ENCODE measurements at places on chromosomes 6 and 20. TPM values are rescaled to one million over a fixed set of nuclear protein-coding genes. Genes with fewer than 3 reads are reported as not detected.

Gene CEP57L1
- 25.5 TPM for total RNA-seq

Gene FAM209B
- 1.7 TPM for total RNA-seq

Gene RAB44
- not detected for total RNA-seq

Gene SLC22A16
- total RNA-seq = not detected

Gene CCN2
- not detected for total RNA-seq

Gene FAM50B
- 10.6 TPM for total RNA-seq

Gene FGD2
- 15.6 TPM for total RNA-seq

Gene GSTA2
- total RNA-seq = not detected

Gene SAMD5
- total RNA-seq = 0.30 TPM

Gene PSMB8
- 464 TPM for total RNA-seq

Gene TNXB
- total RNA-seq = 3.1 TPM

Gene PCK1
- not detected for total RNA-seq

Gene OPRL1
- 0.99 TPM for total RNA-seq

Gene SCRT2
- total RNA-seq = not detected

Gene SPATA25
- 0.55 TPM for total RNA-seq

Gene CCN6
- not detected for total RNA-seq

Gene KCNB1
- total RNA-seq = not detected

Gene PRKN
- not detected for total RNA-seq

Gene PAK5
- total RNA-seq = not detected

Gene SLC13A3
- total RNA-seq = 0.19 TPM

Gene DUSP15
- total RNA-seq = not detected

Gene KHDC1L
- 0.67 TPM for total RNA-seq

Gene PHF3
- total RNA-seq = 48.2 TPM

Gene KIF13A
- total RNA-seq = not detected

Gene FAM162B
- total RNA-seq = not detected

Gene AIG1
- total RNA-seq = 9.2 TPM

Gene PET117
- 11.4 TPM for total RNA-seq

Gene OPN5
- total RNA-seq = not detected

Gene GRM1
- total RNA-seq = not detected

Gene TXLNB
- total RNA-seq = 0.23 TPM

Gene EPHA7
- total RNA-seq = not detected

Gene CST4
- total RNA-seq = not detected

All from activated CD8-positive, alpha-beta memory T cell treated with anti-CD3 and anti-CD28 coated beads, Interleukin-2, amount 10 ng/mL, durations not matched to agents 7 days and 5 days (primary cell).